IMR-90 (cell line): ENCODE measurements at places on chromosomes 5 and 9. TPM values are rescaled to one million over a fixed set of nuclear protein-coding genes. Genes with fewer than 3 reads are reported as not detected.

BAAT gene
- under 0.01 TPM in 1 of 2 replicates, not detected in the other for total RNA-seq

SH2D3C gene
- total RNA-seq, result under 0.01 and 0.28 TPM in 2 replicates

LYSMD3 gene
- total RNA-seq, result 21.1 and 35.6 TPM in 2 replicates

IFNK gene
- not detected in 2 replicates for total RNA-seq

- no peak for DNase-seq
Measured at GRCh38 chr5:170278611-170279458, 18.7 kb downstream of the LCP2 start.

GRCh38 chr5:67154556-67155206, 41.9 kb downstream of the CD180 start:
- DNase-seq, result no peak

DNA sequence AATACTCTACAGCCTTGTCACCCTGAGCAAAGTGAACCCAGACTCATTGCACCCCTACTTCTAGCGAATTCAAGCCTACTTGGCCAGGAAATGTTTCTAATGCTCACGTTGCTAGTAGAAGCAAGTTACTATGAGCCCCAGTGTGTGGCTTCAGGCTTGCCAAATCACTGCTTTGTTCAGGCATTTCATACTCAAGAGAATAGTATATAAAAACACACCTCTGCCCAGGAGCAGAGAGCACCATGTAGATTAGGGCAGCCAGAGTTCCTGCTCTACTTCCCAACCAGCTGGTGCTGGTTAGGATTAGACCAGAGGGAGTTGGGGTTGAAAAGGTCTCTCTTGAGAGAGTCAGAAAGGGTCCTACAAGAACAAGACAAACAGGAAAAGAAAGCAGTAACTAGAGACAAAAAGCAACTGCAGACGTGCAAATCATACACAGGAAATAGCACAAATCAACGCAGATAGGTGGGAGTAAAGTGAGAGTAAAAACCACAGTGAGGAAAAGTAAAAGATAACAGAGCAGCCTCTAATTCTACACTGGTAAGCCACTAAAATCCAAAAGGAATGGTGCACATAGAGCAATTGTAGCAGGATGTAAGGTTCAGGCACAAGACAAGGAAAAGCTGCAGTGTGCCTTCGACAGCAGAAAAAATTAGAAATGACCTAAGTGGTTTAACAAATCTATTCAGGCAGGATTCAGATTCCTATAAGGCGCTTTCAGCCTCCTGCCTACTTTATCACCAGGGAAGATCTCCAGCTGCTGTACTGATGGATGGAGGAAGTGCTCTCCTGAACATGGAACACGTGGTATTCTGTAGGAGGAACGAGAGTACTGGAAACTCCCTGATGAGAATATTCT, 49.6 kb upstream of the KIF2A start:
- DNase-seq, result no peak

- DNase-seq, result peak; percentile 88
Measured at GRCh38 chr5:89351222-89351621, 468.2 kb upstream of the MEF2C start.

DNA sequence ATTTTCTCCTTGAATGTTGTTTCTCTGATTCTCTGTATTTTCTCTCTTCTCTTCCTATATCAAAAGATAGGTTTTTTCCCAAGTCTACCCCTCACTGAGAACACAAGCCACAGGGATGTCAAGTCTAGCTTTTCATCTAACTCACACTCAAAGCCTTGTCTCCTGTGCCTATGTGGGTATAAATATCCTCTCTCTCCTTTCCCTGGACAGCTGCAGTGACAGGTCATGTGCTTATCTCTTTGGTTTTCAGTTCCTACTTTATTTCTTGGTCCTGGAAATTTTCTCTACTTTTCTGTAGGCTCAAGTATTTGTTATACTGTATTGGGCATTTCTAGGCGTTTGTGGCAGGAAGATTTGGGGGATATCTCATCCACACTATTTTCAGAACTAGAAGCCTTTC, 182.4 kb upstream of the MVB12B start:
- no peak for DNase-seq

GRCh38 chr5:21689587-21689986, 1163.6 kb downstream of the CDH12 start:
- DNase-seq, result no peak

- no peak for DNase-seq
Measured at GRCh38 chr9:91844190-91844589, 105.8 kb downstream of the ROR2 start.

GRCh38 chr9:21788752-21789151, 13.7 kb upstream of the MTAP start:
- no peak for DNase-seq

DNA sequence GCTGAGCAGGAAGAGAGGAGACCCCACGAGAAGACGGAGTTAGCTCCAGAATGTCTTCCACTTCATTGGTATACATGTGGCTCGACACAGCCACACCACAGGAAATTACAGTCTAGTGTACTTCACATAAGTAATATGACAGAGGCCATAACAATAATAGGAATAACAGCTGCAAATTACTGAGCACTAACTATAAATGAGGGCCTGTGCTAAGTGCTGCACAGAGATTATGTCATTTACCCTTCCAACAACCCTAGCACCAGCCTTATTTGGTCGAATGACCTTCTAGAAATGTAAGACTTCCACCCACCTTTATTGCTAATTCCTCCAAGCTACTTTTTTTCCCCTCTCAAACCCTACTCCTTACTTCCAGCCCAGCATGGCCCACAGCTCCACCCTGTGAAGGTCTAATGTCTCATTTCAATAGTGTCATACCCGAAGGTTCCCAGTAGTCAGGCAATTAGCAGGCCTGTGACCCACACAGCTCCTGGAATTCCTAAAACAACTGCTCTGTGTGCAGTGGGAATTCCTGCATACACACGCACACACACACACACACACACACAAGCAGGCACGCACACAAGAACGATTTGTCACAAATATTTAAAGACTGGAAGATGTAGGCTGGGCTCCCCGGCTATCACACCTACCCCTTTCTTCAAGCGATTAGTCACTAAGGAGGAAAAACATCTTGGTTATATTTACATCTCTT, 134.5 kb downstream of the FRMD3 start:
- no peak for DNase-seq

GRCh38 chr5:98776066-98776705, 2.7 kb downstream of the RGMB start:
- peak; percentile 81 for DNase-seq

DNA sequence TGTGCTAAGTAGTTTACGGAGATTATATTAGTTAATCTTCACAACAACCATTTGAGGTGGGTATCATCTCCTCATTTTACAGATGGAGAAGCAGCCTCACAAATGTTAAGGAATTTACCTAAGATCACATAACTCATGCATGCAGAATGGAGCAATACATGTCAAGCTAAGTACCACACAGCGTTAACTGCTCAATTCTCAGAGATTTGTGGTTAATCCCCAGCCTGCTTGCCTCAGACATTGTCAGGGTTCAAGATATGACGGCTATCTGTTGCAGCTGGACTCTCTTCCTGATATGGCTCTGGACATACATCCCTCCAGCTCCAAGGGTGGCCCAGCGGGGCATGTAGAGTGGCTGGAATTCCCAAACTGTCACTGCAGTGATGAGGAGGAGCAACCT, 7.3 kb upstream of the ZNF346 start:
- no peak for DNase-seq

- DNase-seq, result peak; percentile 78
Measured at GRCh38 chr9:35680331-35681105, 6.8 kb downstream of the CA9 start.

DNA sequence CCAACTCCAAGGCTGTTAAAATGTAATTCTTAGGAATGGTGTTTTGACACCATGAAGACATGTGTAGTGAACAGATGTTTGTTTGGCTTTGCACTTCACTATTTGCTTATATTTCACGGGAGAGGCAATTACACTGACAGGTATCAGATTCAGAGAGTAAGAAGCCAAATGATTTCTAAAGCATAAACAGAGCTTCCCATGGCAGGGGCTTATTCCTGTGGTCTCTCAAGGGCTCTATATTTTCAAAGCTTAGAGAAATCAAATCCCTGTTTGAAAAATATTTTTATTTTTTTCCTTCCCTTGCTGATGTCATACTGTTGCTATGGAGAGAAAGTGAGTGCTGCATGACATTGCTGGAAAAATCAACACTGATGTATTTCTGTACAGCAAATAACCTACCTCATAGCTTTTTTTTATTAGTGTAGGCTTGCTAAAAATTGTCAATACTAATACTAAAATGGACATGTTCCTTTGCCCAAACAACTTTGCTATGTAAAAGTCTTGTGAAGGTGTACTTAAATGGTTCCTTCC, 161.4 kb downstream of the GIN1 start:
- DNase-seq, result peak; percentile 66

DNA sequence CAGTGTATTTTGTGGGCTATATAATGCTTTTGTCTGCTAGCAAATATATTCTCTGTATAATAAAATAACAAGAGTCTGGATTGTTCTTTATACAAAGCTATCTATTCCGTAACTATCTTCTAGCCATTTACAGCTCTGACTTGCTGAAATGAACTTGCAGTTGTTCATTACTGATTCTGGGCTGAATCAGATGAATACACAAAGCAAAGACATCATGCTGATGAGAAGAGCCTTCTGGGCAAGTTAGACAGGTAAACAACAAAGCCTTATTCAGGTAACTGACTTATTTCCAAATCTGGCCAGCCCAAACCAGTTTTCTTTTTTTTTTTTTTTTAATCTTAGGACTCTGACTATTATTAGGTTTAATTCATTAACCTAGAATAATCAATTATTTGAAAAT, 255.5 kb downstream of the KIAA0825 start:
- DNase-seq, result no peak

- no peak for DNase-seq
Measured at GRCh38 chr5:160450164-160450932, 28.7 kb downstream of the PTTG1 start.

GRCh38 chr9:129323376-129323998, 145.4 kb upstream of the IER5L start:
- DNase-seq, result no peak

DNA sequence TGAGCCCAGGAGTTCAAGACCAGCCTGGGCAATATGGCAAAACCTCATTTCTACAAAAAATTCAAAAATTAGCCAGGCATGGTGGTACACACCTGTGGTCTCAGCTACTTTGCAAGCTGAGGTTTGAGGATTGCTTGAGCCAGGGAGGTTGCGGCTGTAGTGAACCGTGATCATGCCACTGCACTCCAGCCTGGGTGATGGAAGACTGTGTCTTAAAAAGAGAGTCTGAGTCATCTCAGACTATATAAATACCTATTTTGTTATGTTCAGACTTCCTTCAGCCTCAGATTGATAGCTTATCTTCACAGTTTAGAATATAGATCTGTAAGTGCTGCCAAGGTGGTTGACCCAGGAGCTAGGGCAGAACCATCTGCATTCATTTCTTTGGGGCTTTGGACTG, 1.6 kb upstream of the PAIP2 start:
- DNase-seq, result peak; percentile 46

DNA sequence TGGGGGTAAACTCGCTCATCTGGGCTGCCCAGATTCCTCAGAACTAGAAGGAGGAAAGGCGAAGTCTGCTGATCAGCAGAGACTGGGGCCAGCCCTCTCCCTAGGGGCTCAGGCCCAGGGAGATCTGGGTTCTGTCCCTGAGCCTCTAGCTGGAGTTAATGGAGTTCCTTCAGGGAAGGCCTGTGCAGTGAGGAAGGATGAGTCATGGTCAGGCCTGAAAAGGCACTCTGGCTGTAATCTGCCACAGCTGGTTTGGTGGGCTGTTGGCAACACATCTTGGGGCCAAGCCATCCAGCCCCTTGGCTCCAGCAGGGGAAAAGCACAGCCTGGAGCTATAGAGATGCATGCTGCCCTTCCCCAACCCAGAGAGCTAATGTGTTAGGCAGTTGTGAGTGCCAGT, 459.6 kb downstream of the PRELID2 start:
- no peak for DNase-seq

DNA sequence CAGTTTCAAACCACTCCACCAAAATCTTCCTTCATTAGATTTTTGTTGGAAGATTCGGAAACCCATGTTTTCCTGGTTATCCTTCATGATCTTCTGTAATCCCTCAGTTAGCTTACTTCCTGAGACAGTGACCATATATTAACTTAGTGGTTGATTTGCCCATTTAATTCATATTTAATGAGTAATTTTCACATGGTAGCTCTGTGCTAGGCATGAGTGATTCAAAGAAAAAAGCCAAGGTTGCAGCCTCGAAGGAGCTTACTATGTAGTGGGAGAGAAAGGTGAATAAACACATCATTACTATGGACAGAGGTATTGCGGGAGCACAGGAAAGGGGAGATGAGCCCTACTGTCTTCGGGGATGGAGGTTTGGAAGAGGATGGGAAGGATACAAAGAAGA, 158.5 kb downstream of the TLE1 start:
- no peak for DNase-seq

DNA sequence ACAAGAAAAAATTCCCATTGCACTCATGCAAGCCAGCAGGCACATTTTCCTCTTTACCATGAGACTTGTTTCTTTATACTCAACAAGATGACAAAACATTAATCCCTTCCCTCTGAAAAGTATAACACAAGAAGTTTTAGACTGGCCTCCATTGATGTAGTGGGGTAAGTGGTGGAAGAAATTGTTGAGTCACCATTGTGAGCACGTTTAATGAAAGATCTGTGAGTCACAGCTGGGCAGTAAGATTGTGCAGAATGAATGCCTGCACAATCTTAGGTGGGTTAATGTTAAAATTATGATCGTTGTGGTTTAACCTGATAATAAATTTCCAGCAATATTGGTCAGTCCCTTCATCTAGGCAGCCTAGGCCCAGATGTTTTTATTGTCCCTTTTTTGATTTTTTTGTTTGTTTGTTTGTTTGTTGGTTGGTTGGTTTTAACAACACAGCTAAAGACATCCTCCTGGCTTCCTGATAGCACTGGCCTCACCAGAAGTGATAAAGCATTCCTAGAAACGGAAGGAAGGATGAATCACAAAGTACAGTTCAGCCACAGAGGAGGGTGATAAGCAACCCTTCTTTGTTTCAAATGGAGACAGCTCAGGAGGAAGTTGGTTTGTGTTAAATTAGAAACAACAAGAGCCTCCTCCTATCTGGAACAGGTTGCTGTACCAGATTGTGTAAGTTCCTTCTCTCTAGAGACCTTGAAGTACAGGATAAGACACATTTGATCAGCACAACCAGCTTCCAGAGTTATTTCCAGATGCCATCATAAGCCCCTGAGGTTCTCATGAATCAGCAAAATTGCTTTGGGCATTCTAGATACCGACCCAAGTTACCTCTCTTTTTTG, 40.3 kb downstream of the SLC24A2 start:
- no peak for DNase-seq

GRCh38 chr9:100653643-100654334, 75.9 kb downstream of the CAVIN4 start:
- no peak for DNase-seq

- no peak for DNase-seq
Measured at GRCh38 chr5:80623999-80624398, 30.5 kb upstream of the MSH3 start.
